T follicular helper cell (primary cell): ENCODE measurements at places on chromosomes 3 and 15.

DNA sequence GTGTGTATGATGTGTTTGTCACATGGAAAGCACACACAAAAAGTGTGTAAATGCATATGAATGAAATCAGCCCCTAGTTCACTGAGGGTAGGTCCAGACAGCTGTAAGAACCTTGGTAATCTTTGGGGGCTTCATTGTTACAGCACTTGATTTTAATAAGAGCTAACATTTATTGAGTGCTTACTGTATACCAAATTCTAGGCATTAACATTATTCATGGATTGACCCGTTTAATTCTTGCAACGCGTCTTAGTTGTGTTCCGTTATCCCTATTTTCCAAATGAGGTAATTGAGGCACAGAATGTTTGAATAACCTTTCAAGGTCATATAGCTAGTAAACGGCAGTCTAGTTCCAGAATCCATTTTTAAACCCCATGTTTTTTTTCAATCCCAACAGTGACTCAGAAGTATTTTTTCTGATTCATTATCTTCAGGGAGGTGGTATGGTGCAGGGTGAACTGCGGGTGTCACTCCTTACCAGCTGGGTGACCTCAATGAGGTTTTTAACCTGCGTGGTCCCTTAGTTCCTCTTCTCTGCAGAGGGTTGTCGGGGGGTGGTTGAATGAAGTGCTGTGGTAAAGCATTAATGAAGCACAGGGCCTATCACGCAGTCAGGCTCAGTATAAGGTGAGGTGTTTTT lies 14.2 kb downstream of the RAB8B start:
- DNase-seq: no peak

DNA sequence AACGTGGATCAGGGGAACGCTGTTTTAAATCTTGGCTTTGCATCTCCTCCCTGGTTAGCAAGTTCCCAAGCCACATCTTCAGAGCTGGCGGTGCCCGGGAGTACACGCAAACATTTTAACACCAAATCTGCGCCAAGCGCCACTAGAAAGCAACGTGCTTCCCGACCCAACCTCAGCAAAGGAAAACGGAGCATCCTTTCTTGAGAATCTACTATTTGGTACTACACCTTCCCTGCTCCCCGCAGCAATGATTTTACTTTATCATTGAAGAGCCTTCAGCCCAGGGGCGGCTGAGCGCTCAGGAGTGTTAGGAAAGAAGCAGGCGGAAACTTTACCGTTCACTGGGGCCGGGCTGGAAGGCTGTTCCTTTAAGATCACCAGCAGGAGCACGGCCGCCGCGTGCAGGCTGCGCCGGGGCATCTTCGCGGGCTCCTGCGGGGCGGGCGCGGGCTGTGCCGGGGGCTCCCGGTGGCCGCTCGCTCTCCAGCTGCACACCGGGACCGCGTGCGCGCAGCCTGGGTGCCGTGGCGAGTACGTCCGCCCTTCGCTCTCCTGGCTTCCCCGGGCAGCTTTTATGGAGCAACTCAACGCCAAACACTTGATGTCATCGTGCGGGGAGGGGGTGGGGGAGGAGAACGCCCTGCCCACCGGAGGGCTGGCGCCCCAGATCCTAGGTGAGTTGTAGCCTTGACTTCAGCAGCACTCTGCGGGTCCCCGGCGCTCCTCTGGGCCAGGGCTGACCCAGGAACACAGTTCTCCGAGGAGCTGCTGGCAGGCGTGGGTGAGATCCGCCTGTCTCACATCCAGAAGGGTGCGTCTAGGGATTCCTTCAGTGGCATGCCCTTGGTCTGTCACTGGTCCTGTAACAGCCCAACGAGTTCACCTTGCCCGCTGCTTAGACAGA lies at the start of gene CA12:
Gene CA12, minus strand, starts transcription at position 546 of the 904 bp plus-strand sequence. Its CDS starts 126 bp downstream, at position 420.
- DNase-seq: no peak

DNA sequence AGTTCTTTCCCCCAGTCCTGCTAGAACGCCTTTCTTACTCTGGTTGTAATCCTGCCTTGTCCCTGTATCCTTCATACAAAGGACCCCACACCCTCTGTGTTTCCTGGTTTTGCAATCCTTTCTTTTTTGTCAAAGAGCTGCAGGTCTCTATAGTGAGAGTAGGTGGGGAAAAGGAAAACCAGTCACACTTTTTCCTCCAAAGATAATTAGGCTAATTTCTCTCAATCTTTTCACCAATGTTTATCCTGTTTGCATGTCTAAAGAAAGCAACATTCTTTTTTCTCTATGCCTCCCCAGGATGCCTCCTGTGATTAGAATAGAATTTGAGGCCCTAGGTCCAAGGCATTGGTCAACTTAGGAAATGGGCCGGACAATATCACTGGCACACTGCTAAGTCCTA lies 25.4 kb downstream of the SEMA6D start:
- no peak for DNase-seq

- DNase-seq: no peak
Measured at GRCh38 chr3:83946554-83946953, 1012.2 kb upstream of the CADM2 start.

DNA sequence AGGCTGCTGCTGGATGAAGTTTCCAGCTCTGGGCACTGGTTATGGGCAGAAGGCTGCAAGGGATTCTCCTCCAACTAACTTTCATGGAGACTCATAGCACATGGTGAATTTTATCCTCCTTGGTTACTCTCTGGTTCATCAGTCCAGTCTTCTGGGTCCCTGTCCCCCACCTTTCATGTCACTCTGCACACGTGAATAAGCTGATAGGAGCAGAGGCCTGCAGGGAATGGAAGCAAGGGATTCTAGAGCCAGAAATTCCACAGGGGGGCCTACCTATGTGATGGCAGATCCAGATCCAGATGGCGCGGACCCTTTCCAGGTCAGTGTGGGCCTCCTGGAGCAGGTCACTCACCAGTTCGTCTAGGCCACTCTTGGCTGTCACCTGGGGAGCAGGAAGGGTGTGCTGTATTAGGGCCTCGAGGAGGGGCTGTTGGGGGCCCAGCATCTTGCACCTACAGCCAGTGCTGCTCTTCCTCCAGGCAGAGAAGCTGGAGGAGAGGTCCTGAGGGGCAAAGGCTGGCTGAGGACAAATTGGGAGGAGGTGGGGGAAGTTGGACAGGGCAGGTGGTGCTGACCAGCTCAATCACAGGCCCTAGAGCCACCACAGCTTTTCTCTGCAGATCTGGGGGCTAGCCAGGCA lies 30.2 kb downstream of the KY start:
- DNase-seq: no peak
